ENCODE measurements at places on chromosomes 4 and X.

DNA sequence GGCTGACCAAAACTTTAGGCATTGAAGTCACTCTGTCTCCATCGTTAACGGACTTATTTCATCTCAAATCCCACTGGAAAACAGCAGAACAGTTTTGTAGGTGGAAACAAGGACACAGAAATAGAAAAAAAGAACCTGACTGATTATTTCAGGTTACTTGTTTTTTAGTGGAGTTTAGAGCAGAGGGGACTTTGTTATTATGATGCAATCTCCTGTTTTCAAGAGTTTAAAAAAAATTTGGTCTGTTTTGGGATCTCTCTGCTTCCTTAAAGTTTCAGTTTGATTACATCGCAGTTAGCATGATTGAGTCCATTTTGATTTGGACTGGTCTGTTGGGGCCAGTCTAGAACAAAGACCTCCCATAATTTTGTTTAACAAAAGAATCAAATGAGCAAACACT, 13.6 kb downstream of the PROM1 start:
- DNase-seq: no peak

DNA sequence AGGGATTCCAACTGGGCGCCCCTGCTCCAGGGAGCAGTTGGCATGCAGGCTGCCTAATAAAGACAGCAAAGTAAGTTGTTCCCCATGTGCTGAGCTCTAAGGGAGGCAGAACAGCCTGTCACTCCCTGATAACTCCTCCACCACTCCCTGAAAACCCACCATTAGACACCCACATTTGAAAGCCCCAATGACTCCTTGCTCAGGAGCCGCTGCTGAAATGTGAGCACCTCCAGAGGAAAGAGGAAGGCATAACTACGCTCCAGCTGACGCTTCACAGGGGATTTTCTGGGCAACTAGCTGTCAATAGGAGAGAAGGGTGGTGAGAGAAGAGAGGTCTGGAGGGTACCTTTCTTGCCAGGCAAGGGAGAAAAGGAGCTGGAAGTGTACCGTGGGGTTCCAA, 62.5 kb downstream of the NPY1R start:
- no peak for DNase-seq

GRCh38 chr4:6309777-6310176, 40.1 kb downstream of the WFS1 start:
- DNase-seq: no peak

DNA sequence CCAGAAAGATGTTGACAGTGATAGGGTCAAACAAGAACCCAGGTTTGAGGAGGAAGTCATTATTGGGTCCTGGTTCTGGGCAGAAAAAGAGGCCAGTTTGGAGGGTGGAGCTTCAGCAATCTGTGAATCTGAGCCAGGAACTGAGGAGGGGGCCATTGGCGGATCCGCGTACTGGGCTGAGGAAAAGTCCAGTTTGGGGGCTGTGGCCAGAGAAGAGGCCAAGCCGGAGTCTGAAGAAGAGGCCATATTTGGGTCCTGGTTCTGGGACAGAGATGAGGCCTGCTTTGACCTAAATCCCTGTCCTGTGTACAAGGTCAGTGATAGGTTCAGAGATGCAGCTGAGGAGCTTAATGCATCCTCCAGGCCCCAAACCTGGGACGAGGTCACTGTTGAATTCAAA, 3.7 kb downstream of the GPRASP2 start:
- DNase-seq: no peak

- peak; percentile 99 for DNase-seq
Measured at GRCh38 chr4:105990933-105991332, 95.7 kb downstream of the NPNT start.

Data from kidney capillary endothelial cell (primary cell).